Activated CD8-positive, alpha-beta memory T cell treated with anti-CD3 and anti-CD28 coated beads for 1 hour (primary cell): ENCODE measurements at places on chromosomes 16 and 17.
A peak's percentile ranks its signal among the peaks of the same experiment; 100 is the strongest.

DNA sequence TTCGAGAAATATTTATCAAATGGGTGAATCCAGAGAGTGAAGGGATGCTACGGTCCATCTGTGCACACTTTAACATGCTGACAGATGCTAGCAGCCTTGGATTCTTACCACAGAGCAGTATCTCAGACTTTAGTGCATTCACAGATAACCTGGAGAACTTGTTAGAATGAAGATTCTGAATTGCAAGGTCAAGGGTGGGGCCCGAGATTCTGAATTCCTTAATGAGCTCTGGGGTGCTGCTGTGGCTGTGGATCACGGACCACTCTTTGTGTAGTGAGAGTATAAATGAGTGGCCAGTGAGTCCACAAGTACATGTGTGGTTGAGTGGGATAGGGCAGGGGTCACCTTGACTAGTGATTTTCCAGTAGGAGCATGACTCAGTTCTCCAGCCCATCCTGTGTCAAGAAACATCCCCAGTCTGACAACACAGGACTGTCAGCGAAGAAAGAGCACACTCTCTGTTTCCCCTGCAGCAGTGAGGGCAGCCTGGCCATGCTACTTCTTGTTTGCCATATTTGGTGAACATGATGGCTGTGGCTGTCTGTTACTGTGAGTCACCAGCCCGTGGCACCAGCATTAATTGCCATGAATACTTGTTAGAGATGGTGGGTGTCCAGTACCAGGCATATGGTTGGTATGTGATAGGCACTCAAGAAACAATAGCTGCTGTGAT lies 13.0 kb upstream of the SALL1 start:
- no peak for DNase-seq

- DNase-seq: no peak
Measured at GRCh38 chr17:6439951-6440350, 4.3 kb upstream of the PIMREG start.

- no peak for DNase-seq
Measured at GRCh38 chr16:69267633-69268032, 43.5 kb upstream of the VPS4A start.

- DNase-seq: no peak
Measured at GRCh38 chr17:7576432-7576937, 3.0 kb upstream of the CD68 start.

DNA sequence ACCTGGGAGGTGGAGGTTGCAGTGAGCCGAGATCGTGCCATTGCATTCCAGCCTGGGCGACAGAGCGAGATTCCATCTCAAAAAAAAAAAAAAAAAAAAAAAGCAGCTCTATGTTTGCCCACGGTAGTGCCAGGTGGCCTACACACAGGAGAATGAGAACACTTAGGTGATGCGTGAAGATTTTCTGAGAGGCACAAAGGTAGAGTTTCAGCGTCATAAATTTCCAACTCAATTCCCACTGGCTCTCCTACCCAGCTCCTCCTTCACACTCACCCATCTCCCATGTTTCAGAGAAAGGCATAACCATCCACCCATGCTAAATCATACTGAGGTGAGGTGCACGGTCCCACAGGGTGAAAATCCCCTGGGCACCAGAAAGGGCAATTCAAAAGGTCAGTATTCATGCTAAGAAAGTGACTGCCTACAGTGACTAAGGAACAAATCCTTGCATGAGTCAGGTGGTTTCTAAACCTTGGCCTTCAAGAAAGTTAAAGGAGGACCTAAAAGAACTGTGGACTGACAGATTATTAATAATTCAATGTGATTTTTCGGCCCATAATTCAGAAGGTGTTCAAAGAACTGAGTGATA lies 4.8 kb downstream of the DCAKD start:
- DNase-seq: no peak

GRCh38 chr16:8712589-8713361 lies 38.4 kb downstream of the ABAT start:
- no peak for DNase-seq

DNA sequence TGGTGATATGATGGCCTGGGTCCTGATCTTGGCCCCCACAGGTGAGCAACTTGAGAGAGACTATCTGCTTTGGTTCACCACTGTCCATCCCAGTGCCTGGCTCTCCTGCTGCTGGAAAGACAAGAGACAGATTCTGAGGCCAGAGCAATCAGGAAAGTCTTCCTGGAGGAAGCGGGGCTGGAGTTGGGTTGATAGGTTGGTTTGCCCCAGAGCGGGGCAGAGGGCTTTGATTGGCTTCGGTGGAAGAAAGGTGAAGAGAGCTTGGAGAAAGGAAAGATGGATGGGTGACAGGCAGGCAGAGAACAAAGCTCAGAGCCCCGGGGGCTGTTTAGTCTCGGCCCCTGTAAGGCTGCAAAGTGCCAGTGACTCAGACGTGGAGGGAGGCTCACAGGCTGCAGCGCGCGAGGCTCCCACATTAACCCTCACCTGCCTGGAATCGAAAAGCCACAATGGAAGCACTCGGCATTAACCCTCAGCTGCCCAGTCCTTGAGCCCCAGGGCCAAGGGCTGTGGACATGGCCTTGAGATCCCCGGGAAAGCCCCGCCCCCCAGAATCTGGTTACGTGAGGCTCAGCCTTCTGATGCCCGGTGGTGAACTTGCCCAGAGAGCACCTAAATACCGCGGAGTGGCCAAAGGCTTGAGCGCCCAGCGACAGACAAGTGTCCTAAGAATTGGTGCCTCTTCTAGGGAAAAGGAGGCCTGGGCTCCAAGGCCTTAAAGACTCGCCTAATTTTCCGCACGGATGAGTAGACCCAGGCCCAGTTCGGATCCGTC lies 996 bp upstream of the CPNE2 start:
- no peak for DNase-seq

DNA sequence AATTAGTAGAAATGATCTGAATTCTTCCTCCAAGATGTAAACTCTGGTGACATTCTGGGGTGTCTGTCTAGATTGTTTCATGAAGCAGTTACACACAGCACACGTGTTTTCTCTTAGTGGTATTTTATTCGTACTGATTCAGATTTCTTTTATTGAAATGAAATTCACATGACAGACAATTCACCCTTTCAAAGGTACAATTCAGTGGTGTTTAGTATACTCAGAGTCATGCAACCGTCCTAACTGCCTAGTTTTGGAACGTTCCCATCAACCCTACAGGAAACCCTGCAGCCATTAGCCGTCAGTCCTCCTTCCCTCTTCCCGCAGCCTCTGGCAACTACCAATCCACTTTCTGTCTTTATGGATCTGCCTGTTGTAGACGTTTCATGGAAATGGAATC lies 8.8 kb downstream of the WFDC1 start:
- DNase-seq: no peak

- DNase-seq: peak; percentile 41
Measured at GRCh38 chr16:70523743-70524398, at the start of gene SF3B3. Gene SF3B3 (plus strand): TSS chr16:70523816. CDS start chr16:70526657, 2,841 bp downstream.

GRCh38 chr17:3335876-3336275 lies 37.7 kb upstream of the OR3A1 start:
- no peak for DNase-seq

DNA sequence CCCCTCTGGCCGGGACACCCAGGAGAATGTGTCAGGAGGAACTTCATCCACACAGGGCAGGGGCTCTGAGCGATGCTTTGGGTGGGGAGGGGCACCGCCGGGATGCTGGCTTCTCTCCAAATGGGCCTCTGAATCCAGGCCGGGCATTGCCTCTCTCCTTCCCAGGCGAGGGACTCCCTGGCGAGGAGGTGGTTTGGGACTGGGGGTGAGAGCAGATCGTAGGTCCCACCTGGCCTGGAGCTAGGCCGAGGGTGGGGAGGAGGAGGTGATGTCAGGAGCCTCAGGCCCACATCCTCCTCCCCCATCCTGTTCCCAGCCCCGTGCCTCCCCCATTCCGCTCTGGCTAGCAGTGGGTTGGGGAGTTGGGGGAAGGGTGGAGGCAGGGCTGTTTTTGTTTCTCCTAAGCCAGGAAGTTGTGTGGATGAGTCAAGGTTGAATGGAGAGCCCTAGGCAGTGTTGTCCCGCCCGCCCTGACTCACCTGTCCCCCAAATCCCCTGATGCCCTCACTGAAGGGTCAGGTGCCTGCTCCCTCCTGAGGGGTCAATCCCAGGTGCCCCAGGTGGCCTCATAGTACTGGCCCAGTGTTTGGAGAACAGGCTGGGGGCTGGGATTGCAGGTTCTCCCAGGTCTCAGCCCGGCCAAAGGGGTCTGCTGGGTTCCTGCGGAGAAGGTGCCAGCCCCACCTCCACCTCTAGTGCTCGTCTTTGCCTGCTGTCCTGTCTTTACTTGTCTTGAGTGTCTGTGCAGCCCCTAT lies 2.8 kb downstream of the GRB7 start:
- DNase-seq: no peak

GRCh38 chr17:60445144-60445543 lies 22.9 kb downstream of the CHCT1 start:
- DNase-seq: no peak

GRCh38 chr17:69851736-69852135 lies 223.3 kb upstream of the KCNJ16 start:
- DNase-seq: no peak

DNA sequence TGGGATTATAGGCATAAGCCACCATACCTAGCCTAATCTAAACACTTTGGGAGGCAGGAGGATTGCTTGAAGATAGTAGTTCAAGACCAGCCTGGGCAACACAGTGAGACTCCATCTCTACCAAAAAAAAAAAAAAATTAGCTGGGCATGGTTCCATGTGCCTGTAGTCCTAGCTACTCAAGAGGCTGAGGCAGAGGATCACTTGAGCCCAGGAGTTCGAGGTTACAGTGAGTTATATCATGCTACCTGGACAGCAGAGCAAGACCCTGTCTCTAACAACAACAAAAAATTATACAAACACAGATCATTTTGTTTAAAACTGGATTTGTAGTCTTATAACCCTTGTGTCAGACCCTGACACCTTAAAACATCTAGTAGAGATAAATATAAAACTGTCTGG lies 7.7 kb upstream of the C16orf54 start:
- no peak for DNase-seq

DNA sequence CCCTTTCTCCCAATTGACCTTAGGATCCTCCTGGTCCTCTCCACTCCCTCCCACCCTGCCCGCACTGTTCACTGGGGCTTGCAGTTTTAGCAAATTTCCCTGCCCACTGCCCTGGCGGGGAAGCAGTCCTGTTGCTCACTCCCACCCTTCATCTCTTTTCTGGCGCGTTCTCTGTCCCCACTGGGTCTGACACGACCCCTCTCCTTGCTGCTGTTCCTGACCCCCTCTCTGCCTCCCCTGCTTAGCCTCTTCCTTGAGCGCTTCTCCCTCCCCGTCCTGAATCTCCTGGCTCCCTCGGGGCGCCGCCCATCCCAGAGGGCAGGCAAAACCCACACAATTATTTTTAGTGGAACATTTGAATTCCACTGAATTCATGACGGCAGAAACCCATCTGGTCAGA lies 1796.4 kb downstream of the TP53TG3F start:
- no peak for DNase-seq

- DNase-seq: no peak
Measured at GRCh38 chr17:76273445-76274111, 8.4 kb downstream of the UBALD2 start.

DNA sequence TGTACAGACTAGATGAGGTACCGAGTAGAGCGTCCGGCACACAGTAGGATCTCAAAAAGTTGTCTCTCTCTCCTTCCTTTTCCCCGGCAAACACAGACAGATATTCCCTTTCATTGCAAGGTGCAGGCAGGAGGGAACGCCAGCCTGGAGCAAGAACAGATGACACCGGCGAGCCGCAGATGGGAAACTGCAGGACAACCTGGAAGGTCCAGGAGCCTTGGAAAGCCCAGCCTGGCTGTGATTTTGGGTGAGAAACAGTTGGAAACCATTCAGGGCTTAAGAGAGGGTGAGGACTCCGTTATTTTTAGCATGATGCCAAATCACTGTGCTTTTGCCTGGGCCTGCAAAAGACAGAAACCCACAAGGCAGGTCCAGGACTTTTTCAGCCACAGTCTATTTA lies 7.3 kb downstream of the CDH11 start:
- no peak for DNase-seq

GRCh38 chr17:77444984-77445759 lies 304.4 kb downstream of the SEC14L1 start:
- peak; percentile 59 for DNase-seq

DNA sequence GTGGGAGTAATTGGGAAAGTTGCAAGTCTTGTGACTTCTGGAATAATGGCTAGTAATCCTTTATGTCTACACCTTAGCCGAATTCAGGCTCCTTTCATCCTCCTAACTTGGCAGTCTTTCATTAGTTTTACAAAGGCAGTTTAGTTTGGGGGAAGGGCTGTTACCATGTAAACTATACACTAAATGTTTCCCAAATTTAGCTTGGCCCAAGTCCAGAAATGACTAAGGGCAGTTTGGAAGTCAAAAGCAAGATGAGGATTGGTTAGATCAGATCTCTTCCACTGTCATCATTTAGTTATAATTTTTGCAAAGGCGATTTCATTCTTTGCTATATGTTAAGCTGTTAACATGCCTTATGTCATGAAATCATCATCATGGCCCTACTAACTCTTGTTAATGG lies 115.4 kb upstream of the CACNG3 start:
- DNase-seq: no peak

DNA sequence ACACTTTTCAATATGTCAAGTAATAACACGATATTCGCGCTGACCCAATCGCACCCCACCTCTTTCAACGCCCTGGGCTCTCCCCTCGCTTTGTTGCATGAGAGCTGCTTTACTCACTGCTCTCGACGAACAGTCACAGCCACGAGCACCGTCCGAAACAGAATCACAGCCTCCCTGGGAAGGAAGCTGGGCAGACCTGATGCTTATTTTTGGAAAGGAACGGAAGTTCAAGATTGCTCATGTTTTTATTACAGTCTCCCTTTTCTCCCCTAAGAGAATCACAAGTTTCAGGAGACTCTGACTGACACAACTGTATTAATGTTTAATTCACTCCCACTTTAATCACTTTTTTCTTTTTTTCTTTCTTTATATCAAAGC lies 67.8 kb downstream of the ANKRD11 start:
- DNase-seq: no peak

DNA sequence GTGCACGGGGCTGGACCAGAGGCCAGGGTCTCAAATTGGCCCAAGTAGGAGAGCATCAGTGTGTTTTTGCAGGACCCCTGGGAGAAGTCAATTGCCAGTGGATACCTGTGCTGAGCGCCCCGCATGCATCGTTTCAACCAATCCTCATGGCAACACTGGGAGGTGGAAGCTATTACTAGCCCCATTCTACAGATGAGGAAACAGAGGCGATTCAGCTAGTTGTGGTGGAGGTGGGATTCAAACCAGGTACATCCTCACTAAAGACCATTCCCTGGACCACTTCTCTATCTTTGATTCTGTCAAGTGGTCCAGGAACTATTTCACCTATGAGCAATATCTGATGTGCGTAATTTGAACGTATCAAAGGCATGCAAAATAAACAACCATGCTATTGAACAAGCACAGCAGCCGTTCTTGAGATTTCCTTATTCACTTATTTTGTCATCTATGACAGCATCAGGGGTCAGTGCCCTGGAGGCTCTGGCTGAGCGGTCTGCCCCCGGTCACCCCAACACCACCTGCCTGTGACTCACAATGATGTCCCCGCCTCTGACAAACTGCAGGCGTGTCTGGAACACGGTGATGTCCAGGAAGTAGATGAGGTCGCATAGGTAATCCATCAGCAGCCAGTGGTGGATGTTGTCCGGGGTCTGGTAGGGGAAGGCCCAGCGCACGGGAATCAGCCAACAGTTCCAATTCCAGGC lies 54.0 kb downstream of the CNGB1 start:
- DNase-seq: no peak

- DNase-seq: no peak
Measured at GRCh38 chr16:75263291-75263962, 12.0 kb upstream of the BCAR1 start.
